Stimulated activated CD4-positive, alpha-beta T cell treated with anti-CD3 and anti-CD28 coated beads, Interleukin-15, amount 100 ng/mL, for 1 hour (primary cell): ENCODE measurements at places on chromosomes 12 and 14.

DNA sequence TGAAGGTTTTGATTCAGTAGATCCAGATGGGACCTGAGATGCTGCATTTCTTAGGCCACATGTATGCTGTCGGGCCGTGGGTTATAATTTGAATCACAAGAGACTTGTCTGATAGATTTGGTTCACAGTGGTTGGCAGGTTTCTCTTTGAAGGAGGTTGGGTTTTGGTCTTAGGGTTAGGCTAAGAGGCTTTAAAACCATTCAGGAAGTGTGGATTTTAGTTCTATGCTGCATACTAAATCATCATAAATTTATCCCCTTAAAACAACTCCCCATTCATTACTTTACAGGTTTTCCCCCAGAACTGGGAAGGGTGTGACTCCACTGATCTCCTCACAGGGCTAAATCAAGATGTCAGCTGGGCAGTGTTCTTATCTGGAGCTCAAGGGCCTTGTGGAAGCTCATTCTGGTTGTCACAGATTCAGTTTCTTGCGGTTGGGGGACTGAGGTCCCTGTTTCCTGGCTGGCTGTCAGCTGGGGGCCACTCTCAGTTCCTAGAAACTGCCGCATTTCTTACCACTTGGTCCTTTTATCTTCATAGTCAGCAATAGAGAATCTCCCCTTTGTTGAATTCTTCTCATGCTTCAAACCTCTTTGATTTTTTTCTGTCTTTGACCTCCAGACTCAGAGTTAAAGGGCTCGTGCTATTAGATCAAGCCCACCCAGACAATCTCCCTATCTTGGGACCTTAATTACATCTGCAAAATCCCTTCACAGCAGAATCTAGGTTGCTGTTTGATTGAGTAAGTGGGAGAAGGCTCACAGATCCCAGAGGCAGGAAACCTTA, 20.6 kb upstream of the PCNX1 start:
- DNase-seq: no peak

GRCh38 chr14:41830714-41831406, 224.2 kb downstream of the LRFN5 start:
- DNase-seq: no peak

DNA sequence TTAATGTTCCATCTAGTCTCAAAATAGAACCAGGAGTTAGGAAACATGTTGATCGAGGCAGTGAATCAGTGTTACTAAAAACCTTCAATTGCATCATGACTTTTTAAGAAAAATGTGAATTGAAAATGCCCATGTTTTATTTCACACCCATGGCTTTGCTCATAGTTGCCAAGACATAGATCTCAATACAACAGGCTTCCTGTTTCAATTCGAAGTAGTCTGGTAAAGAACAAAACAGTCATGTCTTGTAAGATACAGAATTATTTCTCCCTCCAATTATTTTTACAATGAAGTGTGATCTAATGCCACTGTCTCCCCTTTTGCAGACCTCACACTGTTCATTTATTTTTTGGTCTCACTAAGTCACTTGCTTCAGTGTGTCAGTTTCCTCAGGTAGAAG, 44.6 kb upstream of the FAR2 start:
- DNase-seq: no peak

DNA sequence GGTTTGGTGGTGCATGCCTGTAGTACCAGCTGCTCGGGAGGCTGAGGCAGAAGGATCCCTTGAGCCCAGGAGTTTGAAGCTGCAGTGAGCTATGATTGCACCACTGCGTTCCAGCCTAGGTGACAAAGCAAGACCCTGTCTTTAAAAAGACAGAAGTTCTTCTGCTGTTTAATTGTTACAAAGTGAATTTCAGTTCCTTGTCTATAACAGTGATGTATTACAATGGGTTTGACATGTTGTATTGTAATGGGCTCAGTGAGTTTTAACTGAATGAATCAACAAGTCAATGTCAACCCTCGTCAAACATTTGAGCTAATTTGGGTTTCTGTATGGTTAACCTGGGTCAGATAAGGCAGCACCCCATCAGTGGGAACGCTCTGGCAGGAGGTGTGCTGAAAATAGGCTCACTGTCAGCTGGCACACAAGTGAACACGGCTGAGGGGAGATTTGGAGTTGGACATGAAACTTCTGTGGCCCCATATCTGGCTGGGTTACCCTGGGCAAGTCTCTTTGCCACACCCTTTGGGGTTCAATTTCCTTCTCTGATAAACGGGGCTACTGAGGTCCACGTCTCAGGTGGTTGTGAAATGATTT, 14.0 kb upstream of the TRPV4 start:
- DNase-seq: no peak

GRCh38 chr12:53862831-53863230, 75.8 kb upstream of the HOXC13 start:
- no peak for DNase-seq

- no peak for DNase-seq
Measured at GRCh38 chr12:119168721-119169120, 10.0 kb upstream of the HSPB8 start.

DNA sequence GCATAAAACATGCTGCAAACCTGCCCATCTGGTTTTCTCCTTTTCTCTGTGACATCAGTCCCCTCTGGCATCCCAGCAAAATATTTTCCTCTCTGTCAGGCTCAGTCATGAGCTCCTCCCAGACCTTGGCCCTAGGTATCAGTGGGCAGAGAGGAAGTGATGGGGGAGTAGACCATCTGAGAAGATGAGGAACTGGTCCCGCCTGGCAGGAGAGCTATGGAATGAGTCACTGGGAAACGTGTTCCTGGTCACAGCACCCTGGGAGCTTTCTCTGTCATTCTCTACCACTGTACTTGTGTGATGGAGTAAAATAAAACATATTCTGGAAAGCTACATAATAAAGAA, 5.0 kb upstream of the SRSF9 start:
- no peak for DNase-seq

DNA sequence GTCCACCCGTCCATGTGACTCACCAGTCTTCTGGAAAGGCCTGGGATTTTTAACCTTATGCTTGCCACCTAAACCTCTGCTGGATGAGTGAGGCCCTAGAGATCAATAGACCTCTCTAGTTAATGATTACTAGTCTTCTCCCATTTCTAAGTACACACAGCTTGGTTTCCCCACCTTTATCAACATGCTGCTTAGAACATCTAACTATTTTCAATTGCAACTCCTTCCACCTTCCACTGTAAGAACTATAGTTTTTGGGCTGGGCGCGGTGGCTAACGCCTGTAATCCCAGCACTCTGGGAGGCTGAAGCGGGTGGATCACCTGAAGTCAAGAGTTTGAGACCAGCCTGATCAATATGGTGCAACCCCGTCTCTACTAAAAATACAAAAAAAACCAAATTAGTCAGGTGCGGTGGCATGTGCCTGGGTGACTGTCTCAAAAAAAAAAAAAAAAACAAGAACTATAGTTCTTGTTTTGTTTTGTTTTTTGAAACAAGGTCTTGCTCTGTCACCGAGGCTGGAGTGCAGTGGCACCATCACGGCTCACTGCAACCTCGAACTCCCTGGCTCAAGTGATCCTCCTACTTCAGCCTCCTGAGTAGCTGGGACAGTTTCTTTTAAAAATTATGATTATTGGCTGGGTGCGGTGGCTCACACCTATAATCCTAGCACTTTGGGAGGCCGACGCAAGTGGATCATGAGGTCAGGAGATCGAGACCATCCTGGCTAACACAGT, 18.7 kb upstream of the MDM2 start:
- DNase-seq: no peak

DNA sequence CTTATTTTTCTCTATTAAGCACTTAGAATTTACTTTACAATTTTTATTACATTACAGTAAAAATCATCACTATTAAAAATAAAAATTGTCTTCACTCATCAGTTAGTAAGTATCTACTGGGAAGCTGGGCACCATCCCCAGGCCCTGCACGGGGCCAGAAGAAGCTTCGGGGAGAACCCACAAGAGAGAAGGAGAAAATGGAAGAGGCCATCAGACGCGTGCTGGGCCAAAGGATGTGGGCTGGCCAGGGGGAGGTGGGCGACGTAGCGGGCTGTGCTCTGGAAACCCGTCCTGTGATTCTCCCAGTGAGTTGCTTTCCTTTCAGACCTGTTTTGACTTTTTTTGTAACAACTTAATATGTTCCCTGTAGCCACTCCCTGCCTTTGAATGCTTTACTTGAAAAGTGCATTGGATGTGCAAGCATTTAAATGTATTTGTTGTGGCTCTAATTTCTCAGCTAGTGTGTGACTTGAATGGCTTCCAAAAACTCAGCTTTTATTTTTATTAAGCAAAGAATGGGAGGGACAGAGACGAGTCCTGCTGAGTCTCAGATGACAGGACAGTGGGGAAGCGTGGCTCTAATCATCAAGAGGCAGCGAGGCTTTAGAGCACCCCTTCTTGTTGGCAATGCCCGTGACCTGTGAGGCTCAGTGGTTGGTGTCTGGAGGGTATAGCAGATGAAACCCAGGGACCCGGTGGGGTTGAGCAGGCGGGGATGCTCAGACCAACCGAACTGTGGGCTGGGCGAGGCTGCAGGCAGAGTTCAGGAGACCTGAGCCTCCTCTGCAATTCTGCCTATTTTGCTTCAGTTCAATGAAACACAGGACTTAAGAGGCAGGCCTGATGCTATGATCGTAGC, 38.8 kb downstream of the SYNE3 start:
- no peak for DNase-seq
